Activated CD4-positive, alpha-beta T cell treated with anti-CD3 and anti-CD28 coated beads, Interleukin-2, amount 10 ng/mL, durations not matched to agents 7 days and 5 days (primary cell): ENCODE measurements at places on chromosomes 12 and 14. TPM values are rescaled to one million over a fixed set of nuclear protein-coding genes. Genes with fewer than 3 reads are reported as not detected.

MSRB3 gene
- not detected for total RNA-seq

SPIC gene
- not detected for total RNA-seq

RFX4 gene
- not detected for total RNA-seq

ZNF385A gene
- 1.3 TPM for total RNA-seq

CEBPE gene
- 0.98 TPM for total RNA-seq

TMEM253 gene
- total RNA-seq: not detected

P2RX2 gene
- total RNA-seq: not detected

ACSM4 gene
- not detected for total RNA-seq

POLE2 gene
- 35.7 TPM for total RNA-seq

IL22 gene
- 0.42 TPM for total RNA-seq

ADGRD1 gene
- total RNA-seq: 0.05 TPM

MORN3 gene
- 3.0 TPM for total RNA-seq

IAPP gene
- total RNA-seq: not detected

TBC1D30 gene
- 0.19 TPM for total RNA-seq

SLC6A12 gene
- not detected for total RNA-seq

SNRNP35 gene
- total RNA-seq: 31.7 TPM
